ENCODE measurements at places on chromosomes 1 and 21. TPM values are rescaled to one million over a fixed set of nuclear protein-coding genes. Genes with fewer than 3 reads are reported as not detected.

- no peak overlapping the region for H3K4me3 ChIP-seq
- DNase-seq, result no peak
- no peaks in the 10 kb centered on the region for H3K4me1 ChIP-seq
- no peaks in the 10 kb centered on the region for H3K36me3 ChIP-seq
These were observed 163.0 kb upstream of the LYPLAL1 start for GRCh38 chr1:219010720-219011119.

- H3K4me1 ChIP-seq, result peaks cover 4% of the 10 kb centered on the region
- DNase-seq, result no peak
These were observed 85.9 kb downstream of the DPYD start for GRCh38 chr1:97834899-97835298.

- H3K27ac ChIP-seq, result no peak overlapping the region
- H3K4me1 ChIP-seq, result no peaks in the 10 kb centered on the region
- H3K27me3 ChIP-seq, result no peaks in the 10 kb centered on the region
- no peak overlapping the region for H3K4me3 ChIP-seq
- peaks cover 62% of the 10 kb centered on the region for H3K36me3 ChIP-seq
These were observed 97.6 kb downstream of the PCNX2 start for GRCh38 chr1:233197940-233198339.

DNA sequence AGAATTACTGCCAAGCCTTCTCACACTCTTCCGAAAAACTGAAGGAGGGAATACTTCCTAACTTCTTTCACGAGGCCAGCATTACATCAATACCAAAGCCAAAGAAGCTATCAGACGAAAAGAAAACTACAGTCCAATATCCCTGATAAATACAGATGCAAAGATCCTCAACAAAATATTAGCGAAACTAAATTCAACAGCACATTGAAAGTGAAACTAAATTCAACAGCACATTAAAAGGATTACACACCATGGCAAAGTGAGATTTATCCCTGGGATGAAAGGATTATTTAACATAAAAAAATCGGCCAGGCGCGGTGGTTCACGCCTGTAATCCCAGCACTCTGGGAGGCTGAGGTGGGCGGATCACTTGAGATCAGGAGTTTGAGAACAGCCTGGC is 176.8 kb downstream of the FAF1 start:
- H3K27me3 ChIP-seq, result no peaks in the 10 kb centered on the region
- peaks cover 45% of the 10 kb centered on the region for H3K36me3 ChIP-seq
- no peak for DNase-seq
- peaks cover 13% of the 10 kb centered on the region for H3K4me1 ChIP-seq
- no peak overlapping the region for H3K27ac ChIP-seq
- H3K4me3 ChIP-seq, result no peak overlapping the region

DNA sequence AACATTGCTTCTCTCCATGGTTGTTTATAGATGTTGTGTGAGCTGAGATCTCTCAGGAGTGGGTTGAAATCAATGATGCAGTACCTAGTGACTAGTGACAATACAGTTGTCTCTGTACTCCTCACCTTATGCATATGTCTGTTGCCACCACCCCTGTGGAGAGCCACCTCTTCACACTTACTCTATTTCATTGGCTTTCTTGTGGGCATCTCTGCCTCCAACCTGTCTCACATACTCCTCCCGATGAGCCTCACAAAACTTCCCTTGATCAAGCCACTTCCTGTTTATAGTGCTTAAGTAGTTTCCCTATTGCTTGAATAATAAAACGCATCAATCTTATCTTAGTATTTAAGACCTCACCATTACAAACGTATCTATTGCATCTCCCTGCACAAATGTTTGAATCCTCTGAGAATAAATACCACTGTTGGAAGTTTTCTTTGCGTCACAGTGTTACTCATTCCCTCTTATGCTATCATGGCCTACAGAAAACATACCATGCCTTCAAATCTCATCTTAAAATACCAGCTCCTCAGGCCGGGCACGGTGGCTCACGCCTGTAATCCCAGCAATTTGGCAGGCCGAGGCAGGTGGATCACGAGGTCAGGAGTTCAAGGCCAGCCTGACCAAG is 54.7 kb upstream of the GREM2 start:
- peaks cover 14% of the 10 kb centered on the region for H3K4me1 ChIP-seq
- no peaks in the 10 kb centered on the region for H3K36me3 ChIP-seq
- DNase-seq, result no peak
- no peaks in the 10 kb centered on the region for H3K27me3 ChIP-seq
- no peak overlapping the region for H3K27ac ChIP-seq

GRCh38 chr1:226829105-226829504 is 41.3 kb upstream of the PSEN2 start:
- no peak for DNase-seq
- H3K27me3 ChIP-seq, result peaks cover 3% of the 10 kb centered on the region
- H3K27ac ChIP-seq, result no peak overlapping the region

GRCh38 chr1:15213341-15213821 is 33.6 kb upstream of the FHAD1 start:
- H3K36me3 ChIP-seq, result no peaks in the 10 kb centered on the region
- H3K4me1 ChIP-seq, result peaks cover 6% of the 10 kb centered on the region
- peaks cover 26% of the 10 kb centered on the region for H3K27me3 ChIP-seq
- no peak overlapping the region for H3K27ac ChIP-seq

- no peak overlapping the region for H3K27ac ChIP-seq
- H3K4me1 ChIP-seq, result peaks cover 9% of the 10 kb centered on the region
- H3K27me3 ChIP-seq, result peaks cover 10% of the 10 kb centered on the region
- DNase-seq, result no peak
These were observed 1.8 kb downstream of the VWA1 start for GRCh38 chr1:1437033-1437903.

- H3K36me3 ChIP-seq, result no peaks in the 10 kb centered on the region
- no peak for DNase-seq
- no peak overlapping the region for H3K27ac ChIP-seq
- H3K27me3 ChIP-seq, result peaks cover 20% of the 10 kb centered on the region
- H3K4me1 ChIP-seq, result no peaks in the 10 kb centered on the region
These were observed 191.7 kb downstream of the S1PR1 start for GRCh38 chr1:101428562-101428961.

- DNase-seq, result no peak
- no peaks in the 10 kb centered on the region for H3K36me3 ChIP-seq
- peaks cover 4% of the 10 kb centered on the region for H3K27me3 ChIP-seq
- H3K27ac ChIP-seq, result no peak overlapping the region
These were observed 20.4 kb upstream of the SCAF4 start for GRCh38 chr21:31752352-31752751.

- H3K27me3 ChIP-seq, result no peaks in the 10 kb centered on the region
- H3K4me3 ChIP-seq, result no peak overlapping the region
- H3K27ac ChIP-seq, result no peak overlapping the region
- H3K36me3 ChIP-seq, result no peaks in the 10 kb centered on the region
These were observed 40.2 kb downstream of the ATP1B1 start for GRCh38 chr1:169146576-169147214.

DNA sequence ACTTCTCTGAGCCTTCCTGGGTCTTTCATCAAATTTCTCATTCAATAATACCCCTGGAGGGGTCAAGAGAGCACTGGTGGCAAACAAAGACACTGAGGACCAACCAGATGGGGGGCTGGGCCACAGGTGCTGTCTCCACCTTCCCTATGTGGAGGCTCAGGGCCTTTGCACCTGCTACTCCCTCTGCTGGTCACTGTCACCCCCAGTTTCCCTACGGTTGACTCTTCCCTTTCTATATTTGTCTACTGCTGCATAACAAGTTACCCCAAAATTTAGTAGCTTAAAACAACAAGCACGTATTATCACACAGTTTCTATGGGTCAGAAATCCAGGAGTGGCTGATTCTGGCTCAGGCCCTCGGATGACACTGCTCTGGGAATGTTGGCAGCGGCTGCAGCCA is 138.8 kb upstream of the RUNX3 start:
- peaks cover 2% of the 10 kb centered on the region for H3K27me3 ChIP-seq
- no peak overlapping the region for H3K4me3 ChIP-seq
- H3K36me3 ChIP-seq, result no peaks in the 10 kb centered on the region
- DNase-seq, result peak; percentile 25
- H3K4me1 ChIP-seq, result peaks cover 15% of the 10 kb centered on the region

DNA sequence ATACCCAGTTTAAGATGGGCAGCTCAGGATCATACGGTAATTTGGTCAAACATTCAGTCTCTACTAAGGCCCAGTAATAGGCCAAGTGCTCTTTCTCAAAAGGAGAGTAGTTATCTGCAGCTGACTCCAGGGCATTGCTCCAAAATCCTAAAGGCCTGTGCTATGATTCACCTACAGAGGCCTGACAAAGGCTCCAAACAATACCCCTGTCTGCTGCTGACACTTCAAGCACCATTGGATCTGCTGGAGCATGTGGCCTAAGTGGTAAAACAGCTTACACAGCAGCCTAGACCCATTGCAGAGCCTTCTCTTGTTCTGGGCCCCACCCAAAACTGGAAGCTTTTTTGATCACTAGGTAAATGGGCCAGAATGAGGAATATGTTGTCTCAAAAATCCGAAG is 22.8 kb downstream of the SLAMF7 start:
- H3K4me3 ChIP-seq, result no peak overlapping the region
- H3K27me3 ChIP-seq, result no peaks in the 10 kb centered on the region
- no peak for DNase-seq

GRCh38 chr1:204988196-204988595 is 54.8 kb upstream of the CNTN2 start:
- H3K4me3 ChIP-seq, result no peak overlapping the region
- no peak for DNase-seq
- no peak overlapping the region for H3K27ac ChIP-seq

DNA sequence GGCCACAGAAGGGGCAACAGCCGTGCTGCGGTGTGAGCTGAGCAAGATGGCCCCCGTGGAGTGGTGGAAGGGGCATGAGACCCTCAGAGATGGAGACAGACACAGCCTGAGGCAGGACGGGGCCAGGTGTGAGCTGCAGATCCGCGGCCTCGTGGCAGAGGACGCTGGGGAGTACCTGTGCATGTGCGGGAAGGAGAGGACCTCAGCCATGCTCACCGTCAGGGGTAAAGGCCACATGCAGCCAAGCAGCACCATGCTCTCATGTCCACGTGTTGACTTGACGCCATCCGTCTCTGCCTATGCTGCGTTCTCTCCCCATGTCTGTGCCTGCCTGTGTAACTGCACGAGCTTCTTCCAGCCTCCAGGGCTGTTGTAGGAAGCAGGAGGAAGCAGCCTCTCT is 85.5 kb downstream of the OBSCN start:
- no peaks in the 10 kb centered on the region for H3K27me3 ChIP-seq
- peaks cover 2% of the 10 kb centered on the region for H3K4me1 ChIP-seq
- no peak overlapping the region for H3K4me3 ChIP-seq
- no peak for DNase-seq
- no peak overlapping the region for H3K27ac ChIP-seq

DNA sequence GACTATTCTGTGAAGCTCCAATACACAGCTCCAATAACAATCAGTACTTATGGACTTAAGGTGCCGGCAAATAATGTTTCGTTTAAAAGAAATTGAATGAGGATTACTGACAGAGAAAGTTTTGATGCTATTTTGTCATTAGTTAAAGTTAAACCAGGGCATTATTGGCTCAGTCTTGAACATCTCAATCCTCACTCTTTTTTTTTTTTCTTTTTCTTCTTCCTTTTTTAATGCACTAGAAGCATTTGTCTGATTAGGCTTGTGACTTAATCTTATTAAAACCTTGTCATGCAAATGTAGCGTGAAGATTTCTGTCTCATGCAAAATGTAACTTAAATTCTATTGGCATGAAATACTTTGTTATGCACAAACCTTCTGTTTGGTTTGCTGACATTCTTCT is 346.8 kb upstream of the ADGRL2 start:
- no peak for DNase-seq
- no peaks in the 10 kb centered on the region for H3K4me1 ChIP-seq

DNA sequence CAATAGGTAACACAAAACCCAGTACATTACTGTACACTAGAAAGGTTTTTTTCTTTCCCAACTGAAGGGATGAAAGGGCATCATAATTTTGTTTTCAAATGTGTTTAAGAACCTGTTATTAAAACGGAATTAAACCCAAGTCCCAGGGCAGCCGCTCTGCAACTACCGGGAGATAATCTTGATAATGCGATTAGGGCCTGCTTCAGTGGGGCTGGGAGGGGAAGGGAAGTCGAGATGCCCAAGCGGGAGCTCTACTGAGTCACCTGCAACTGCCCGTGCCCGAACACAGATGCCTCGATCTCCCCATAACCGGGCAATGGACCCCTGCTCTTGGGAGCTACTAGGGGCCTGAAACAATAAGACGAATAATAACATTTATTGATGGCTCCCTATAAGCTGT is 61.4 kb downstream of the KAZN start:
- no peak overlapping the region for H3K4me3 ChIP-seq
- peaks cover 3% of the 10 kb centered on the region for H3K27me3 ChIP-seq
- H3K27ac ChIP-seq, result no peak overlapping the region
- no peaks in the 10 kb centered on the region for H3K4me1 ChIP-seq
- H3K36me3 ChIP-seq, result no peaks in the 10 kb centered on the region

DNA sequence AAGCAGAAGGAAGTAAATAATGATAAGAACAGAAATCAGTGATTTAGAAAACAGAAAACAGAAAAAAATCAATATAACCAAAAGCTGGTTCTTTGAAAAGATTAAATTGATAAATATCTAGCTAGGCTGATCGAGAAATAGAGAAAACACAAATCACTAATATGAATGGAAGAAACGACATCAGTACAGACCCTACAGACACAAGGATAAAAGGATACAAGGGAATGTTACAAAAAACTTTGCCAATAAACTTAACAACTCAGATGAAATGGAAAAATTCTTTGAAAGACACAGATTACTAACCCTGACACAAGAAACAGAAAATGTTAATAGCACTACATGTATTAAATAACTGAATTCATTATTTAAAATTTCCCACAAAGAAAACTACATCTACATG is 6.3 kb upstream of the ARHGAP29 start:
- H3K27me3 ChIP-seq, result peaks cover 83% of the 10 kb centered on the region
- no peak for DNase-seq
- no peak overlapping the region for H3K4me3 ChIP-seq
- no peaks in the 10 kb centered on the region for H3K36me3 ChIP-seq
- peaks cover 9% of the 10 kb centered on the region for H3K4me1 ChIP-seq
- no peak overlapping the region for H3K27ac ChIP-seq

DNA sequence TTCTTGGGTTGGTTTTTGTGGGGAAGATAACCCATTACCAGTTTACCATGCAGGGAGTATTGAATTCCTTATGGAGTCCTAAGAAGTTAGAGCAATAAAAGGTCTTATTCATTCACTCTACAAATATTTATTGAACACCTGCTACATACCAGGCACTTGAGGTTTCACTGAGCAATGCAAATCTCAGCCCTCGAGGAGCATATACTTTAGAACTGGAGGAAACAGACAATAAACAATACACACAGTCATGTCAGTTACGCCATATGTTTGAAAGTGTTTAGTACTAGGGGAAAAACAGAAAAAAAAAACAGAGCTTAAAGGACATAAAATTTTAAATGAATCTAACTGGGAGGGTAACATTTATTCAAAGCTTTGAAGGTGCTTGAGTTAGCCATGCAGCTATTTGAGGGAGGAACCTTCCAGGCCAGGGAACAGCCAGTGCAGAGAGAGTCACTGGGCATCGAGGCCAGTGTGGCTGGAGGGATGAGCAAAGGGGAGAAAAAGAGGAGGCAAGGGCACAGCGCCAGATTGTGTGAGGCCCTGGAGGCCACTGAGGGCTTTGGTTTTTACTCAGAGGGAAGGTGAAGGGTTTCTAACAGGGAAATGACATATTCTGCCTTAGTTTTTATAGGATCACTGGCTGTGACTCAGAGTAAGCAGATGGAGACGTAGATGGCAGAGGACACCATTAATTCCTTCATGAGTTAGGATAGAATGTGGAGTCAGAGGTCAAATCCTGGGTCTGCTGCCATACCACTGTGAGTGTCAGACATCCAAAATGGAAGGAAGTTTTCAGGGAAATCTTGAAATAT is 32.7 kb downstream of the C1orf21 start:
- H3K27ac ChIP-seq, result no peak overlapping the region
- no peak for DNase-seq
- no peak overlapping the region for H3K4me3 ChIP-seq
- H3K4me1 ChIP-seq, result no peaks in the 10 kb centered on the region
- H3K27me3 ChIP-seq, result peaks cover 7% of the 10 kb centered on the region

CLEC20A gene
- total RNA-seq, result not detected

NEK2 gene
- total RNA-seq, result 49.0 TPM

CD1B gene
- total RNA-seq, result not detected

ANGPTL3 gene
- total RNA-seq, result not detected

KIF2C gene
- total RNA-seq, result 121 TPM

KIRREL1 gene
- total RNA-seq, result not detected

GJB5 gene
- total RNA-seq, result not detected
